AG04449 (cell line): ENCODE measurements at places on chromosomes 2 and 18.

GRCh38 chr2:235034265-235035118, 82.7 kb downstream of the SH3BP4 start:
- DNase-seq = no peak

DNA sequence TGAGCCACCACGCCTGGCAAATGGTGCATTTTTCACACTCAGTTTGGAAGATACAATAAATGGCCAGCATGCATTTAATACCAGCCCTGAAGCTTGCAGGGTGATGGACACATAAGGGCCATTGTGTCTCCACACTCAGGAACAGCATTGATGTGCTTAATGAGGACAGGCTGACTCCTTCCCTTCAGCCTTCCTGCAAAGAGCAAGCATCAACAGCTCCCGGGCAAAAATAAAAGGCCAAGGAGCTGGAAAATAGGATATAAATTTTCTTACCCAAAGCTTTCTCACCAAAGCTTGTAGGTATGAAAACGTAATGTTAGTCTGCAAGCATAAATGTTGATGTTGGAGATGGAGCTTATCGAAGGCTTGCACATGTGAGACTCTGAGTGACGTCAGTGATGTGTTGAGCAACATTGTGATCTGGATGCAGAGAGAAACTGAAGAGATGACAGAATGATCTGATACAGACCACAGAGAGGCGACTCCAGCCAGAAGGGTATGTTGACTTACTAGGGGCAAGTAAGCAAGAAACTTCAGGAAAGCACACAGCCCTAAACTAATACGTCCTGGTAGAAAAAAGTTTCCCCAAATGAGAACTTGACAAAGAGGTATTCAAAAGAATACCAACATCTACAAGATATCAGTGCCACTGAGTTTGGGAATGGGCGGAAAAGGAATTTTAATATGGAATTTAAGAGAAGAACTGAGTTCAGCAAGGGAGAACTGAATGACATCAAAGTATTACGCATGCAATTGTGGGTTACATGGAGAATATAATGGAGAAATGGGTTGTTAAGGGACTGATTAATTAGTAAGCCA, 256.5 kb downstream of the TGIF1 start:
- DNase-seq = no peak

GRCh38 chr2:8462280-8462679, 219.6 kb upstream of the ID2 start:
- no peak for DNase-seq

- no peak for DNase-seq
Observed at GRCh38 chr2:9807056-9807455, 36.2 kb upstream of the TAF1B start.

DNA sequence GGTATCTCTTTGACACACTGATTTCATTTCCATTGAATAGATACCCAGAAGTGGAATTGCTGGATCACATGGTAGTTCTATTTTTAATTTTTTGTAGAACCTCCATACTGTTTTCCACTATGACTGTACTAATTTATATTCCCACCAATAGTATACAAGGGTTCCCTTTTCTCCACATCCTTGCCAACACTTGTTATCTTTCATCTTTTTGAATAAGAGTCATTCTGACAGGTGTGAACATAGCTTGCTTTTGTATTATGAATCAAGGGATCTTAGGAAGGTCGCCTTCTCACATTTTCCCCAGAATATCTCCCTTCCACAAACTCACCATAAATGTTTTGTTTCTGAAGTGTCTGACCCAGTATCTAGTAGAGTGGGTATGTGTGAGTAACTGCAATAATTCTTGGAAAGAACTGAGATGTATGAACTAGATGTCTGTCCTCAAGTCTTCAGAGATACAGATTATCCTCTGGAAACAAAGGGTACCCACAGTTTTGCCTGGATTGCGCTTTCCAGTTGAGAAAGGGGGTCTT, 17.1 kb upstream of the SP3 start:
- no peak for DNase-seq

GRCh38 chr2:34734042-34734441, 1134.9 kb upstream of the FAM98A start:
- DNase-seq = no peak

- DNase-seq = no peak
Observed at GRCh38 chr18:3103576-3103975, 90.6 kb upstream of the LPIN2 start.

DNA sequence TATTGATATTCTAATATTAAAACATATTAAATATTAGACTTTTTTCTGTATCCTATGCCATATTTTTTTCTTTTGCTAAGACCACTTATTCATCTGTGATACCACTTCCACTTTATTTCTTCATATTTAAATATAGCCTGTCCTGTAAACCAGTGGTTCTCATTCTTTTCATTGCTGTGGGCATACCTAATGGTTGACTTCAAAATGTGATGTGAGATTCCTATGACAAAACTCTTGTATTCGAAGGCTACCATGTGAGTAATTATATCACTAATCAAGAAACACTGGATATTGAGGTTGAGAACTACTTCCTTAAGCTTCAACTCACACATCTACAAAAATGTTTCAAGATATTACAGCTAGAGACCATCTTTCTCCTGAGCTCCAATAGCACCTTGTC, 3.6 kb downstream of the SCRN3 start:
- peak; percentile 12 for DNase-seq

DNA sequence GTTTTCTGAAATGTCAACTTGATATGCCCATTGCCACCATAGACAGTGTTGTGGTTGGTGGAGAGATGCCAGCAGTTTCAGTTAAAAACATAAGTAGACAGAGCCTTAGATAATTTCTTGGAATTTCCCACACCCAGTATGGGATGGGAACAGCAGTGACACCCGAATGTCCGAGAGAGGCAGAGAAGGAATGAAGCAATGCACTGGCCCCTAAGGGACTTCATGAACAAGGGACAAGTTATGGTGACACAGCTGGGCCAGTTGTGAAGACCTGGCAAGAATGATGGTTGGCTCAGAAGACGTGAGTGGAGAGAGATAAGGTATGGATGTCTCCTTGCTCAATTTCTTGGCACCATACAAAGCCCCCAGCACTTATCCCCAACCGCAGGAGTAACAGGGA, 165.2 kb upstream of the APCDD1 start:
- DNase-seq = no peak

- DNase-seq = no peak
Observed at GRCh38 chr2:46230115-46230571, 67.1 kb upstream of the EPAS1 start.

GRCh38 chr2:109532728-109533076, 81.1 kb downstream of the SEPTIN10 start:
- DNase-seq = no peak

DNA sequence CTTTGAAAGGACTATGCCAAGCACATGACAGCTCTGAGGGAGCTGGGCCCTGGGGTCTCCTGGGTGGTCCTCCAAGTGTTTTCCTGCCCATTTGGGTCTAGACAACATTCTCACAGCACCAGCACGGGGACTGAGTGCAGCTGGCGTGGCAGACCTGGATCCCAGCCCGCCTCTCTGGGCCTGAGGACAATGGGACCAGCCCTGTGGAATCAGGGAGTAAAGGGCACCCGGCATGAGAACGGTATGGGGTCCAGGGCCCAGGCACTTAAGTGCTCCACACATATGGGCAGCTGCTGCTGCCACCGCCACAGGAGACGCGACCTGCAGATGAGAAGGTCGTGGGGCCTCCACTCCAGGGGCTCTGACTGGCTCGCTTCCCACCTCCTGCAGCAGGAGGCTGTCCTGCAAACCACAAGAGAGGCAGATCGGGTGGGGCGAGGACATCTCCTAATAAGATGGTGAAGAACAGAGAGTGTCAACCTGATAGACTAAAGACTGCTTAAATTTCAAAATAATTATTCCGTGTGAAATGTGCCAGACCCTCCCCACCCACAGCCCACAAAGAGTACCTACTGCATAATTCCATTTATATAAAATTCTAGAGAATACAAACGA, 46.3 kb downstream of the FAM178B start:
- DNase-seq = no peak

GRCh38 chr2:239955989-239956817, 68.9 kb downstream of the NDUFA10 start:
- no peak for DNase-seq

GRCh38 chr2:58594762-58595161, 353.6 kb upstream of the FANCL start:
- DNase-seq = no peak

DNA sequence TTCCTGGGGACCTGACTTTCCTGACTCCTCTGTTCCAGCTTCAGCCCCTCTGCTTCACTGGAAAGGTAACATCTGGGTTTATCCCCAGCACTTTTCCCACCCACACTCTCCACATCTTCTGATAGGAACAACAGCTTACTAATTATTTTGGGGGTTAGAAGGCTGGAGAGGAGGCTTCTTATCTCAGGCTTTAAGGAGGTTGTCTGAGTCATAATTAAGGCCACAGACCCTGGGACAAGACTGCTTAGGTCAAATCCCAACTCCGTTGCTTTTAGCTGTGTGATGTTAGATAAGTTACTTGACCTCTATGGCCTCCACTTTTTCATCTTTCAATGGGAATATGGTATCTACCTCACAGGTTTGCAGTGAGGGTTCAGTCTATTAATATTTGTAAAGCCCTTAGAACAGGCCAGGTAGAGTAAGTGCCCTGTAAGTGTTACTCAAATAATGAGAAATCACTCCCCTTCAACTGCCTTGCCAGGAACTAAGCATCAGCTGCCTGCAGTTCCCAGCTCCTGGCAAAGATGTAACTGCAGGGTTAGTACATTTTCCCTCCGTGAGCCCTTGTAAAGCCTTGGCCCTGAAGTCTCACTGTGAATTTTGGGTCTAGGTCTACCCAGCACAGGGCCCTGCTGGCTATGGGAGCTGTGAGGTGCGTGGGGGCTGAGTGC, 123.6 kb downstream of the MTX2 start:
- DNase-seq = no peak

DNA sequence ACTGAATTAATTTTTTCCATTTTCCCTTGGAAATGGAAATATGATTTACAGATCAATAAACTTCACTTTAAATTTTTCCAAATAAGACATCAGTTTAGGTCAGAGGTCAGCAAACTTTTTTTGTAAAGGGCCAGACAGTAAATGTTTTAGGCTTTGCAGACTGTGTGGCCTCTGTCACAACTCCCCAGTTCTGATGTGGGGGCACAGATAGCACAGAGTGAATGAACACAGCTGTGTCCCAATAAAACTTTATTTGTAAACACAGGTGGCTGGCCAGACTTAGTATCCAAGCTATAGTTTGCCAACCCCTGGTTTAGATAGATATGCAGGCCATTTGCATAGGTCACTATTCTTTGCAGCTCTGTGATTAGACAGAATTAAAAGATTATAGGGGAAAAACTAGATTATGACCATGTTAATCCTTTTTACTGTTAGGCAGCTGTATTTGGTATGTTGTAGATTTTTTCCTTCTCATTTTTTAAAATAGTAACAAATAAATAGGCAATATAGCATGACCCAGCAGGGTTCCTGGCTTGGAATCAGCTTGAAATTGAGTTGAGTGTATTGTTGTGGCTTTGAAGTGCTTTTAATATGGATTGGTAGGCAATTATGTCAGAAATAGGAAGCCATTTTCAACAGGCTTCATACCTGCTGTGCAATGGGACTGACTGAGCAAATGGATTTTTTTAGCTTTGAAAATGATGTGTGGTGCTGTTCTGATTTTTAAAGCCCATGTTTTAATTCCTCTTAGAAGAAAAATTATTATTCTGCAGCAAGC, 59.7 kb downstream of the WDSUB1 start:
- no peak for DNase-seq

DNA sequence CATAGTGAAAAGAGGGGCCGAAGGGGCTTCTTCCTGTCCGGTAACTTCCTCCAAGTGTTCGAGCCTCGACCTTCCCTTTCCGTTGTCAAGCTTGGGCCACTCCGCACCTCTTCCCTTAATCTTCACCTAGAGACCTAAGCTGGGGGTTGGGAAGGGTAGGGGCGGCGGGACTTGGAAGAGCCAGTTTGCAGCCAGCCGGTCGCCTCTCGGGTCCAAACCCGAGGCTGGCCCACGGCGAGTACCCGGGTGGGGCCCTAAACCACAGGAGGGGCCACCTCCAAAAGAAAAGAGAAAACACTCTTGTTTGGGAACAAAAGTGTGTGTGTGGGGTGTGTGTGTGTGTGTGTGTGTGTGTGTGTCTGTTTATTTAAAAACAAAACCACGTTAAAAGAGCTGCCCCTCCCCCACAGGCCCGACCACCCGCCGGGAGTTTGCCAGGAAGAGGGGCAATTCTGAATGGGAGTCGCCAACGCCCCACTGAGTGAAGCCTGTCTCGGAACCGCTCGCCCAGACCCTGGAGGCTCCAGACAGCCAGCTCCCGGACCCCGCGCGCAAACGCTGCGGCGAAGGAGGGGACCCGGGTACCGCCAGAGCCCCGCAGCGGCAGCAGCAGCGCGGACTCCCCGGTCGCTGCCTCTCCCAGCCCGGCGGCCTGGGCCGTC, 488 bp upstream of the RHOB start:
- DNase-seq = no peak

GRCh38 chr2:128327180-128327964, 8.7 kb upstream of the HS6ST1 start:
- no peak for DNase-seq

- DNase-seq = no peak
Observed at GRCh38 chr2:71174207-71174606, 43.8 kb downstream of the MPHOSPH10 start.

- DNase-seq = no peak
Observed at GRCh38 chr2:146094185-146094584, 1574.3 kb upstream of the ZEB2 start.
